ENCODE measurements at places on chromosomes 2 and 18. TPM values are rescaled to one million over a fixed set of nuclear protein-coding genes. Genes with fewer than 3 reads are reported as not detected.

DNA sequence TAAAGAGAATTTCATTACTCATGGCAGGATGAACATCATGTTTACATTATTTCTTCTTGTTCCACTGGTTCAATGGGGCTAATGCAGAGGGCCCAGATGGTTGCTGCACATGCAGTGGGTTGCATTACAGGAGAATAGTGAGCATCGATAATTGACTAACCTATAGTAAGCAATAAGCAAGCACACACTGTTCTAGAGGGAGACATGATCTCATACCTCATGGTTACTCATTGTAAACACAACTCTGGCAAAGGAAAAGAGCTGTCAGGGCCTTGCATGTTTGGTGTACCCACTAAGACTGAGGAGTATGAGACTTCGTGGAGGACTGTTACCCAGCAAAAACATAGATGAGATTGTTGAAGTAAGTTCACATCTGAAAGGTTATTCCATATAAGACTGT is 885.6 kb upstream of the VRK2 start:
- DNase-seq, result no peak

- DNase-seq, result no peak
Observed at GRCh38 chr2:36339607-36340218, 15.9 kb upstream of the CRIM1 start.

DNA sequence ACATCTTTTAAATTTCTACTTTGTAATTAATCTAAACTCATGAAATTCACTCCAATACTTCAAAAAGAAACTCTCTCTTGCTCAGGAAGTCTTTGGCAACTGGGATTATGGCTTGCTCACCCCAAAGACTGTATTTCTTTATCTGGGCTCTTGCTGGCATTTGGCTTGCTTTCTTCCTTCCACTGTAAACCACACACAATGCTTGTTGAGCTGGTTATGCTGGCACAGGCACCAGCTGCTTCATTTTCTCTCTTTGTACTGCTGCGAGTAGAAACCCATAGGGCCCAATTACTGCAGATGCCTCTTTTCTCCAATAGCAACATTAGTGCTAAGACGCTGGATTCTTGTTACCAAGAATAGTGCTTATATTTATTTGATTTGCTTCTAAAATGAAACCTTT is 51.4 kb downstream of the SLC38A11 start:
- no peak for DNase-seq

Gene TUBB8B
- total RNA-seq, result 0.98 TPM
